HepG2 (cell line): ENCODE measurements at places on chromosomes 3 and 15.

GRCh38 chr15:99708563-99708962 is 24.7 kb downstream of the LYSMD4 start:
- peaks cover 7% of the 10 kb centered on the region for H3K4me1 ChIP-seq
- no peak overlapping the region for H3K27ac ChIP-seq
- no peak overlapping the region for H3K4me3 ChIP-seq
- H3K36me3 ChIP-seq: peaks cover 34% of the 10 kb centered on the region
- no peaks in the 10 kb centered on the region for H3K27me3 ChIP-seq

GRCh38 chr3:10527295-10528001 is 22.1 kb upstream of the ATP2B2 start:
- no peak overlapping the region for H3K4me3 ChIP-seq
- no peak for DNase-seq
- peaks cover 1% of the 10 kb centered on the region; the same call in 1 of the 2 replicates for H3K27me3 ChIP-seq
- no peaks in the 10 kb centered on the region for H3K4me1 ChIP-seq

DNA sequence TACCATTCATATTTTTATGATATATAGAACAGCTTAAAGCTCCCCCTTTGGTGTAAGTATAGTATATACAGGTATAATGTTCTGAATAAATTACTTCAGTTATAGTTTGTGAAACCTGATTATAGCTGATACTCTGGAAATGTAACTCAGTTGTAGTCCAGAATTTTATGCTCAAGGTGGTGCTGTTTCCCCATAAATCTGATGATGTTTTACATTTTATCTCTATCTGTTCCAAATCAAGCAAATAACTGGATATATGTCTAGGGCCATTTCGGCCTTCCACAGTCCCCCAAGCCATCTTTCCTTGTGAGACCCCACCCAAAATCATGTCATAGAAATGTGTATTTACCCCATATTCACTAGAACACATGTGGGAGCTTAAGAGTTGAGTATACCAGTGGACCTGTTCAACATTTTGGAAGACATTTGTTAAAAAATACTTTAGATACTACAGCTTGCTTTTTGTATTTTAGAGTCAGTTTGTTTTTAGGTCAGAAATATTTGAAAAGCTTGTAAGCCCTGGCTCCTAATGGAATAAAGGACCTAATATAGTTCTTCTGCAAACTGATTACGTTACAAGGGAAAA is 107.1 kb downstream of the ATG7 start:
- H3K36me3 ChIP-seq: no peaks in the 10 kb centered on the region
- H3K27me3 ChIP-seq: no peaks in the 10 kb centered on the region
- peak; percentile 24 for DNase-seq
- no peak overlapping the region for H3K27ac ChIP-seq

DNA sequence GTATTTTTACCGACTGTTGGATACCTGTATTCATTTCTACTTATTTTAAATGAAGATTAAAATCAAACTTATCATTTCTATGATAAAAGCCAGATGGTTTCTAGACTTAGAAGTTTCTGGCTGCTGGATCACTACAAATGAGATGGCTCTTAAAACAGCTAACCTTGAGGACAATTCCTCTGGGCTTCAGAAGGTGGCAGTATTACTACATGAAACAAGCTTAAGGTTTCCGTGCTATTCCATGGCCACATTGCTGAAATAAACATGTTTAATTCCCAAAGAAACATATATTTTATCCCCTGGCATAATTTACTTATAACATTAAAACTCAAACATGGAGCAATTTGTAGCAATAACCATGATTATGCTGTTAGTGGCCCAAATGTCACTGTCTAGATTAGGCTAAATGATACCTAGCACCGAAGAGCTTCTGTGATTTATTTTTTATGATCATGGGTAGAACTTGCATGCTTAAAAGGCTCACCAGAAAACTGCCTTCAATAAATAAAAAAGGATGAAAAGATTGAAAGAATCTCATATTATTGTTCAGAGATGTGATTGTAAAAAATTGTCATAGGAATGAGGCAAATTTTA is 204.0 kb upstream of the NANOGP8 start:
- DNase-seq: peak; percentile 44
- peaks cover 12% of the 10 kb centered on the region for H3K4me1 ChIP-seq
- H3K36me3 ChIP-seq: no peaks in the 10 kb centered on the region

GRCh38 chr3:72990701-72991395 is 5.8 kb upstream of the PPP4R2 start:
- H3K36me3 ChIP-seq: no peaks in the 10 kb centered on the region
- H3K27ac ChIP-seq: no peak overlapping the region
- no peak for DNase-seq
- H3K4me3 ChIP-seq: no peak overlapping the region
- H3K27me3 ChIP-seq: no peaks in the 10 kb centered on the region

DNA sequence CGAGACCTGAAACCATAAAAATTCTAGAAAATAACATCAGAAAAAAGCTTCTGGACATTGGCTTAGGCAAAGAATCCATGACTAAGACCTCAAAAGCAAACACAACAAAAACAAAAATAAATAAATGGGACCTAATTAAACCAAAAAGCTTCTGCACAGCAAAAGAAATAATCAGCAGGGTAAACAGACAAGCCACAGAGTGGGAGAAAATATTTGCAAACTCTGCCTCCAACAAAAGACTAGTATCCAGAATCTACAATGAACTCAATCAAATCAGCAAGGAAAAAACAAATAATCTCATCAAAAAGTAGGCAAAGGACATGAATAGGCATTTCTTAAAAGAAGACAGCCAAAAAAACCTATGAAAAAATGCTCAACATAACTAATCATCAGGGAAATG is 59.6 kb downstream of the DNAH12 start:
- DNase-seq: no peak
- no peaks in the 10 kb centered on the region for H3K27me3 ChIP-seq
- peaks cover 19% of the 10 kb centered on the region for H3K4me1 ChIP-seq
- no peaks in the 10 kb centered on the region for H3K36me3 ChIP-seq
- no peak overlapping the region for H3K4me3 ChIP-seq

- no peaks in the 10 kb centered on the region for H3K27me3 ChIP-seq
- no peak overlapping the region for H3K4me3 ChIP-seq
- H3K27ac ChIP-seq: no peak overlapping the region
- peaks cover 37% of the 10 kb centered on the region for H3K4me1 ChIP-seq
- H3K36me3 ChIP-seq: no peaks in the 10 kb centered on the region
Observed at GRCh38 chr15:79962178-79962577, 8.8 kb downstream of the BCL2A1 start.

GRCh38 chr3:118559286-118559685 is 475.4 kb downstream of the IGSF11 start:
- H3K4me3 ChIP-seq: no peak overlapping the region
- no peak for DNase-seq
- no peaks in the 10 kb centered on the region for H3K36me3 ChIP-seq

- no peaks in the 10 kb centered on the region for H3K4me1 ChIP-seq
- H3K27ac ChIP-seq: no peak overlapping the region
- no peaks in the 10 kb centered on the region for H3K36me3 ChIP-seq
- no peak overlapping the region for H3K4me3 ChIP-seq
- no peaks in the 10 kb centered on the region for H3K27me3 ChIP-seq
Observed at GRCh38 chr15:48624700-48625099, 20.8 kb downstream of the FBN1 start.

DNA sequence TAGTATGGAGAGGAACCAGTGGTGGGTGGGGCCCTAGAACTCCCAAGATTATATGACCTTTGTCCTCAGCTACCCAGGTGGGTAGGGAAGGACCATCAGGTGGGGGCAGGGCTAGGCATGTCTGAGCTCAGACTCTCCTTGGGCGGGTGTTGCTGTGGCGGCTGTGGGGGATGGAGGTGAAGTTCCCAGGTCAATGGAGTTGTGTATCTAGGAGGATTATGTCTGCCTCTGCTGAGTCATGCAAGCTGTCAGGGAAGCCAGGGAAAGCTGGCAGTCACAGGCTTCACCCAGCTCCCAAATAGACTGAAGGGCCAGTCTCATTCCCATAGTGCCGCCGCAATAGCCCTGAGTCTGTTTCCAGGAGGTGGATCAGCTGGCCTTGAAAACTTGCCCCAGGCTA is 139.7 kb upstream of the CFAP20DC start:
- no peak overlapping the region for H3K4me3 ChIP-seq
- DNase-seq: peak; percentile 3
- no peak overlapping the region for H3K27ac ChIP-seq
- no peaks in the 10 kb centered on the region for H3K36me3 ChIP-seq

DNA sequence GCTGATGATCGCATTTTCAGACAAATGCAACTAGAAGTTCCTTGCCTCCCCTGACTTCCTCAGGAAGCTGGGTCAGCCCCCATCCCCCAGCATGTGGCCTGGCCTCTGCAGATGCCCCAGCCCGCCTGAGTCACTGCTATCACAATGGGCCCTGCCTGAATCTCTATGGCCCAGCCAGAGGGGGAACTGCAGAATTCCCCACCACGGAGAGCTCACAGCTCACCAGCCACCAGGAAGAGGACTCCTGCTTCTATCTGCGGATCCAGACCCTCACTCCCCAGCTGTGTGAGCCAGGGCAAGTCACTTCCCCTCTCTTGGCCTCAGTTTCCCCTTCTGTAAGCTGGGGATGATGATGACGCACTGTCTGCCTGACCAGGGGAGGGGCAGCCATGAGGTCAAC is 6.9 kb downstream of the PLXND1 start:
- H3K36me3 ChIP-seq: no peaks in the 10 kb centered on the region
- peaks cover 96% of the 10 kb centered on the region for H3K4me1 ChIP-seq
- no peaks in the 10 kb centered on the region; the same call in 2 of the 3 replicates for H3K27me3 ChIP-seq
- DNase-seq: no peak
- H3K4me3 ChIP-seq: no peak overlapping the region

DNA sequence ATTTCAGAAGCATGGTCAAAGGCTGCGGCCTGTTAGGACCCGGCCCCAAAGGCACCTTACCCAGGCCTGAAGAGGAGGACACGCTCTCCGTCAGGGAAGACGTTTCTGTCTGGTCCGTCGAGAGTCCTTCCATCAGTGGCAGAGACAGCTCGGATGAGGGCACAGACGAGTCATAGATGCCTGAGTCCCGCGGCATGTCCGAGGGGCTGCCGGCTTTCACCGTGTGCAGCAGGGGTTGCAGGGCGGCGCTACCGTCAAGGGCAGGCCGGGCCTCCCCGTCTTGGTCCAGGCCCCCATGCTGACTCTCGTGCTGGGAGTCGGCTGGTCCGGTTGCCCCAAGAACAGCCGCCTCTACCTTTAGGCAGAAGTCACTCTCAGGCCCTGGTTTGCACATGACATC is 37.1 kb downstream of the SPATA12 start:
- no peaks in the 10 kb centered on the region for H3K36me3 ChIP-seq
- DNase-seq: no peak
- peaks cover 4% of the 10 kb centered on the region; the same call in 1 of the 2 replicates for H3K4me1 ChIP-seq
- H3K27ac ChIP-seq: no peak overlapping the region
- peaks cover 3% of the 10 kb centered on the region; the same call in 1 of the 3 replicates for H3K27me3 ChIP-seq

DNA sequence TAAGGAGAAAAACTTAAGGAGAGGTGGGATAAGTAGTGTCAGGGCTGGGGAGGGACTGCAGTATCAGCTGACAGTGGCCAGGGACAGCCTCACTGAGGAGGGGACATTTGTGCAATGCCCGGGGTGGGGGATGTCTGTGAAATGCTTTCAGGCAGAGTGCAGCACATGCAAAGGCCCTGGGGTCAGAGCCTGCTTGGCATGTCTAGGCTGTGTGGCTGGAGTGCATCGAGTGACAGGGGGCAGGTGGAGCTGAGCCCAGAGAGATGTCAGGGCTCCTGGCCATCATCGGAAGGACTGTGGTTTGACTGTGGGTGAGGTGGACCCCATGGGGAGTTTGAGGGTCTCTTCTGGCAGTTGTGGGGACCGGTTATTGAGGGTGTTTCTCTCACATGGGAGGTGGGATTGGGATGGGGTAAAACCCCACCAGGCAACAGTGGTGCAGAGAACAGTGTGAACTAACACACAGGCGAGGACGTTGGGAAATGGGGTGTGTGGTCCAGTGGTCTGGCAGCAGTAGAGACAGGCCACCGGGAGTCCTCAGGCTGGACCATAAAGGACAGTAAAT is 61.2 kb downstream of the FBLN2 start:
- no peaks in the 10 kb centered on the region for H3K36me3 ChIP-seq
- DNase-seq: no peak
- H3K27ac ChIP-seq: no peak overlapping the region
- H3K27me3 ChIP-seq: peaks cover 27% of the 10 kb centered on the region; the same call in 2 of the 3 replicates
- no peak overlapping the region for H3K4me3 ChIP-seq

DNA sequence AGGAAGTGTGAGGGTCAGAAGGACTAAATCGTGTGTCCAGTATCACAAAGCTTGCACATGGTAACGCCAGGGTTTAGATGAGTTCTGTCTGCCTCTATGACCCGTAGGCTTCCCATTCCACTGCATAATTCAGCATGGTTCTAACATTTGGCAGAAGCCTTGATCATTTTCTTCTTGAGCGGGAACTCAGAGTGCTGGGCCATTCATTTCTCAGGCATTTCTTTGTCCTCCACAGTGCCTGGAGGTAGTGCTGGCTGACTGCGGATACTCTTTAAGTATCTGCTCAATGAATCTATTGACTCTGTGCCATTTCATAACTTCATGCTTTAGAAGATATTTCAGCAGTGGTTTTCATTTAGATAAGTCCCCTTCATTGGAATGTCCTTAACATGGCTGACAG is 370.2 kb downstream of the EPHB1 start:
- no peak overlapping the region for H3K4me3 ChIP-seq
- DNase-seq: no peak
- no peaks in the 10 kb centered on the region for H3K4me1 ChIP-seq
- H3K27me3 ChIP-seq: no peaks in the 10 kb centered on the region
